Tibial nerve (tissue), 4 donors: ENCODE measurements at places on chromosomes 5 and 9. TPM values are rescaled to one million over a fixed set of nuclear protein-coding genes. Genes with fewer than 3 reads are reported as not detected.

Gene PDLIM4
- total RNA-seq = 46.3 TPM

Gene CCDC107
- total RNA-seq = 50.7 TPM

Gene PDE8B
- 7.4 TPM for total RNA-seq

Gene MAMDC4
- 8.1 TPM for total RNA-seq

- no peak for DNase-seq
These were observed 314.0 kb downstream of the PIK3R1 start for GRCh38 chr5:68529581-68529980.

- no peak for DNase-seq
These were observed 35.6 kb downstream of the CD180 start for GRCh38 chr5:67160985-67161384.

- no peak for DNase-seq
These were observed 30.4 kb upstream of the UBTD2 start for GRCh38 chr5:172313915-172314314.

GRCh38 chr5:153222936-153223335, 267.5 kb upstream of the GRIA1 start:
- DNase-seq = no peak

DNA sequence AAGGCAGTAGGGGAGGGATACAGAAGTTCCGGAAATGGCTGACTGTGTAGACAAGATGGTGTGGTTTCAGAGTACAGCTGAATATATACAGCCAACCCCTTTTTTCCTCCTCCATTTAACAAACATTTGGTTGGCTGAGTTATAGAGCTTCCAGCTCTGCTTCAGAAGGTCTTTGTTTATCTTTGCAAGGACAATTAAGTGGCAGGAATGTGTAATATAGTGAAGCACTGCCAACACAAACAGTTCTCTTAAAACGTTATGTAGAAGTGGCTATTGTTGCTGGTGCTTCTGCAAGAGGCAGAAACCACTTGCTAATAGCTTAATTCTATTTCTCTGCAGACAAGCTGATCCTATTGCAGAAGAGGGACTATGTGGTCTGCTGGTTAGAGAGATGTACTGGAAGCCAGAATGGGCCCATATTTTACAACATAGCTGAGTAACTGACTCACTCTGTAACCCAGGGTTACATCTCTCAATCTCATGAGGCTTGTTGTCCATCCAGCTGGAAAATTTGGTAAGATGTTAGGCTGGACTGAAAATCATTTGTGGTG, 62.7 kb upstream of the OSMR start:
- DNase-seq = no peak

DNA sequence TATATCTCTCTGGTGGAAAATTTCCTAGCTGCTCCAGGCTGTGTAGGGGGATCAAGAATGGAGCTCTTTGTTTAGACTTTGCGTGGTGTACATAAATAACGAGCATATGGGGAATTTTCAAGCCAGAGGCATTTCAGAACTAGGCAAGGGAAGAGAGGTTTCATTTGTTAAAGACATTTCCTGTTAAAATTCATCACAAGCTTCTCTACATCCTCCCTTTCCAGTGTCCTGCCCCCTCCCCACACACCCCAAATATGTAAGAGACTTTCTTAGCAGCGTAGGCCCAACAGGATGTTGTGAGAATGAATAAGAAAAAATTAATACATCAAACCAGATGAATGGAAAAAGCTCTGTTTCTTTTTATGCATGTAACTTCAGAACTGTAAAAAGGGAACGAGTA, 150.3 kb downstream of the GPBP1 start:
- no peak for DNase-seq

GRCh38 chr5:122367456-122367855, 55.4 kb downstream of the SNCAIP start:
- no peak for DNase-seq
